ENCODE measurements at places on chromosomes 4 and X.

GRCh38 chr4:76600447-76600846 is 165.4 kb downstream of the SHROOM3 start:
- DNase-seq = no peak

DNA sequence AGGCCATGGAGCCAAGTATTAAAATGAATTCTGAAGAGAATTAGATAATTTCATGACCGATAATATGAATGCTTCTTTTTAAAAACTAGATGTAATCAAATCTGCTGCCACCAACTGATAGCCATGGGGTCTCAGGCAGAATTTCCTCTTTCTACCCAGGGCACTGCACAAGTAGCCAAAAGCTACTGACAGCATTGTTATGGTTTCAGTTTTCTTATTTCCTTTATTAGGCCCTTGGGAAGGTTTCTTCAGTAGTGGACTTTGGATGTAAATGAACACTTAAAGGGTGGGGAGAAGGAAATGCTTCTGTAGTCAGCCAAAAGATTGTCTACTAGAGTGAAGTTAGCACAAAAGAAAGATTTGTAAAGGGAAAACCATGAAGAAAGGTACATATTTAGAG is 686.0 kb downstream of the ADGRL3 start:
- DNase-seq = no peak

DNA sequence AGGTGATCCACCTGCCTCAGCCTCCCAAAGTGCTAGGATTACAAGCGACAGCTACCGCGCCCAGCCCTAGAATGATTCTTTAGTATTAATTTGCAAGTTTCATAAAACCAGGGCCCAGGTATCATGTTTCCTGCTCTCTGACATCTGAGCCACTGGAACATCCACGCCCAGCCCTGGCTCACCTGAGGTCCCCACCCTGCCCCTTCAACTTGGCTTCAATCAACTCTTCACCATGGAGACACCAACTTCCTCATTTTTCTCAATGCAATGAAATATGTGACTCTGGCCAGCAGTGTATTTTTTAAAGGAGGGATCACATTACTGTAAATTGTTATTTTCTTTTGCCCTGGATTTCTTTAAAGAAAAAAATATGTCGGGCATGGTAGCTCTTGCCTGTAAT is 3.9 kb downstream of the PRSS12 start:
- no peak for DNase-seq

DNA sequence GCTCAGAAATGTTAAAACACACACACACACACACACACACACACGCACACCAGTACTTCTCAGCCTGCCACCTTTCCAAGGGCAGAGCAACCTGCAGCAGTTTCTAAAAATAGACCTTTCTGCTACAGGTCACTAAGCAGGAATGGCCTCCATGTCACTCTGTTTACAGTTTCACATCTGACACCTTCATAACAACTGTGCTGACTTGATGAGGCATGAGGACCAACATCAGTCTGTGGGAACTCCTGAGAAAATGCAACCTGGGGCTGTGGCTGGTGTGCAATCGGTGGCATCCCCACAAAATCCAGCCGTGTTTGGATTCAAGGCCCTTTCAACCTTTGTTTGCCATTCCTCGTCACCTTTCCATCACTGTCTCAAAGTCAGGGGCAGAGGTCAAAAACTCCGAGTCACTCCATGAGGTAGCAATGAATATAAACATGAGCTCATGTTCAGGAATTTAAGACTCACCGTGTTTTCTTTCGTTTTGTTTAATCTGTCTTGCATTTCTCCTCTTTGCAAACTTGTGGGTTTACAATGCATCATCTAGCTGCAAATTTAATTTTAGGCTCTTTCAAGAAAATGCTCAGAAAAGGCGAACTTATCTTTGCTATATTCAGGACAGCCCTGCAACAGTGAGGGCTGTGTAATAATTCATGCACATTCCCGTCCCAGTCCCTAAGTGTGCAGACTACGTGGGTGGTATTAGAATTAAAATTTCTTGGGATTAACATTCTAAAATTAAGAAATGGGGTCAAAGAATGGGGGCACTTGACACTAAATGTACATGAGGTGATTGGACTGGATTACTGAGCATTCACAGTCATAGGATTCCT is 135.3 kb downstream of the SHROOM3 start:
- DNase-seq = peak; percentile 36

- DNase-seq = no peak
Measured at GRCh38 chr4:82099928-82100579, 273.7 kb downstream of the HNRNPD start.

DNA sequence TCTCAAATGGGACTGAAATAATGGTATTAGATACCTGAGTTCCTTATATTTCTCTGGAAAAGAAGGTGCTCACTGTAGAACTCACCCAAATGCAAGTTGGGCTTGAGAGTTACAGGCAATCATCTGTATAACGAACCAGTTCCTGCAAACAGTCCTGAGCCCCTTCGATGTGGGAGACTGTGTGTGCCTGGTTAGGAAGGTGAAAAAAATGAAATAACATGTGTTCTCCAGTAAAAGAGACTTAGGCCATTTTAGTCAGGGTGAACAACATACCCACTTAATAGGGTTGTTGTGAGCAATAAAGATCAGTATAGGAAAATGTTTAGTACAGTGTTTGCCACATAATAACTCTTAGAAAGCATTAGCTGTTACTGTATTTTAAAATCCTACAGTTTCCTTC is 23.4 kb downstream of the STIM2 start:
- no peak for DNase-seq

GRCh38 chr4:94841864-94842221 is 84.1 kb downstream of the BMPR1B start:
- DNase-seq = no peak

DNA sequence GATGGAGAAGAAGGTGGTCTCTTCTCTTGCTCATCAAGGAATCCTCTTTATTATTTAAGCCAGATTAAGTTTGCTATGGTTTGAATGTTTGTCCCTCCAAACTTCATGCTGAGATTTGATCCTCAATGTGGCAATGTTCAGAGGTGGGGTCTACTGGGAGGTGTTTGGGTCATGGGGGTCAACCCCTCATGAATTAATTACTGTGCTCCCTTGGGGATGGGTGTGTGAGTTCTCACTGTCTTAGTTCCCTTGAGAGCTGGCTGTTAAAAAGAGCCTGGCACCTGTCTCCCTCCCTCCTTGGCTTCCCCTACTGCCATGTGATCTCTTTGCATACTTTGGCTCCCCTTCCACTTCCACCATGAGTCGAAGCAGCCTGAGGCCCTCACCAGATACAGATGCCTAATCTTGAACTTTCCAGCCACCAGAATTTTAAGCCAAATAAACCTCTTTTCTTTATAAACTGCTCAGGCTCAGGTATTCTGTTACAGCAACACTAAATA is 36.0 kb upstream of the CD38 start:
- no peak for DNase-seq

- no peak for DNase-seq
Measured at GRCh38 chr4:14908635-14909034, 93.6 kb upstream of the CPEB2 start.

GRCh38 chrX:104254442-104255115 is at the start of gene ESX1:
ESX1 (minus strand) TSS chrX:104254933; CDS start chrX:104254849, 84 bp downstream.
- DNase-seq = no peak

DNA sequence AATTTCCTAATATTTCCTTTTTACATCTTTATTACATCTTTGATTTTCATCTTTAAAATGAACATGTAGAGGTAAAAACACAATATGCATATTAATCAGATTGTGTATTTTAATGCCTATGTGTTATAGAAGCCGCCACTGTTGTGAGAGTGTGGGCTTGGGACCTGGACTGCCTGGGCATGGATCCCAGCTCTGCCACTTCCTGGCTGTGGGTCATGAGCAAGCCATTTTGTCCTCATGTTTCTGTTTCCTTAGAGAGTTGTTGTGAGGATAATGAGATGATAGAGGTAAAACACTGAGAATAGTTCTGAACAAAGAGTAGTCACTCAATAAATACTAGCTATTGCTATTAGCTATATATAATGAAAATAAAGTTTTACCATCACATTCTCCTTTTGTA is 38.4 kb upstream of the SCOC start:
- no peak for DNase-seq

GRCh38 chrX:16185725-16186136 is 18.4 kb downstream of the MAGEB17 start:
- DNase-seq = no peak

- DNase-seq = no peak
Measured at GRCh38 chrX:46860557-46860956, 23.7 kb downstream of the RP2 start.

DNA sequence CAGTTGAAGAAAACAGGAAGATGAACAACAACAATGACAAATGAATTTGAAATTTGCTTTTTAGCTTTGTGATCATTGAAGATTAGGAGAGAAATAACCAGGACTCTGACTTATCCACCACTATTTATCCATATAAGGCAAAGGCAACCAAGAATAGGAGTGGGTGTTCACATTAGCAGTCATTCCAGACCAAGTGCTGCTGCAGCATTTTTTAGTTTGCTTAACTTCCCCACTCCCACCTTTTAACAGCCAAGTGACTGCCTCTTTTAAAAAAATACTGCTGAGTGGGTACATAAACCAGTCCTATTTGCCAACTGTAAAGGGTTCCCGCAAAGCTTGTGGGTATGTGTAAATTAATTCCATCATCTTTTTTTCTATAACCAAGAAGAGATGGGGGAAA is 230.9 kb downstream of the IQCM start:
- DNase-seq = no peak

DNA sequence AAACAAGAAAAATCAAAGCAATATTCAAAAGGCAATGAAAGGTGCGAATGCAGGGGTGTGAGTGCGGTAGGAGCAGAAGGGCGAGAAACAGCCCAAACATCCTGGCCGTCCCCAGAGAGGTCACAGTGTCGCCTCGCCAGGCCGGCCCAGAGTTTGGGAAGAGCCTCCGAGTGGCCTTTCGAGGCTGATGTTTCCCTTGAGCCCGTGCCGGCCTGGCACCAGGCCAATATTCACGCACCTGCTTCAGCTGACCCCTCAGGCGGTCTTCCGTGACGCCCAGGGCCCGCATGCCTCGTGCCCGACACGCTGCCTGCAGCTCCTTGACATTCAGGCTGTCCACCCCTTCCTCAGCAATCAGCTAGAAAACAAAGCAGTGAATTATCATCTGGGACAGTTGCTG is 30.6 kb downstream of the LETM1 start:
- no peak for DNase-seq

GRCh38 chrX:57906790-57907189 is 3.5 kb downstream of the ZXDA start:
- DNase-seq = no peak

DNA sequence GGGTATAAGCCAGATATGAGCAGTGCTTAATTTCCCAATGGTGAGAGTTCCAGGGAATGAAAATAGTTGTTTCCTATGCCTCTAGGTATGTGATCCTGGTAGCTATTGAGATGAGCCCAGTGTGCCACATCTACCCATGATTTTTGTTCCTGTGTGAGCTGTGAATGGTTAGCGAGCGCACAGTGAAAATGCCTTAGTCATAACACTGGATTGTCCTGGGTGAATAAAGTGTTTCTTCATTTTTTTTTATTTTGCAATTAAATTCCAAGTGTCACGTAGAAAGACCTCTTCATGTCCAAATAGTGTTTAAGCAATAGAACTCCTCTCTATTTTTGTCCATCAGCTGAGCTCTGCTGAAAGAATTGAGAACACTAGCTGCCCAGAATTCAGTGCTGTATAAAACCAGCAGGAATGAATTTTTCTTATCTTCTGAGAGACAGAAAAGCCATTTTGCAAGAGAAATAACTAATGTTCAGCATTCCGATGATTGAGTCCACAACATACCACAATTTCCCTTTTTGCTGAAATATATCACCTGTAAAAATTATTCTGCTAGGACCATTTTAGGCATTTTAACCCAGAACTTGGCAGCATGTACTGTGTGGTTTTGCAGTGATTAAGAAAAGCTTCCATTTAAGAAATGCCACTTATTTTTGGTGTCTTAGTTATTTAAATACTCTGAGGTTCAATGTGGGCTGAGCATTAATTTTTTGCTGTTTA is 5.6 kb downstream of the MAOA start:
- no peak for DNase-seq

Measured in NCI-H774 (cell line).